Ecto neural progenitor cell (in vitro differentiated cells): ENCODE measurements at places on chromosomes 4 and X.

DNA sequence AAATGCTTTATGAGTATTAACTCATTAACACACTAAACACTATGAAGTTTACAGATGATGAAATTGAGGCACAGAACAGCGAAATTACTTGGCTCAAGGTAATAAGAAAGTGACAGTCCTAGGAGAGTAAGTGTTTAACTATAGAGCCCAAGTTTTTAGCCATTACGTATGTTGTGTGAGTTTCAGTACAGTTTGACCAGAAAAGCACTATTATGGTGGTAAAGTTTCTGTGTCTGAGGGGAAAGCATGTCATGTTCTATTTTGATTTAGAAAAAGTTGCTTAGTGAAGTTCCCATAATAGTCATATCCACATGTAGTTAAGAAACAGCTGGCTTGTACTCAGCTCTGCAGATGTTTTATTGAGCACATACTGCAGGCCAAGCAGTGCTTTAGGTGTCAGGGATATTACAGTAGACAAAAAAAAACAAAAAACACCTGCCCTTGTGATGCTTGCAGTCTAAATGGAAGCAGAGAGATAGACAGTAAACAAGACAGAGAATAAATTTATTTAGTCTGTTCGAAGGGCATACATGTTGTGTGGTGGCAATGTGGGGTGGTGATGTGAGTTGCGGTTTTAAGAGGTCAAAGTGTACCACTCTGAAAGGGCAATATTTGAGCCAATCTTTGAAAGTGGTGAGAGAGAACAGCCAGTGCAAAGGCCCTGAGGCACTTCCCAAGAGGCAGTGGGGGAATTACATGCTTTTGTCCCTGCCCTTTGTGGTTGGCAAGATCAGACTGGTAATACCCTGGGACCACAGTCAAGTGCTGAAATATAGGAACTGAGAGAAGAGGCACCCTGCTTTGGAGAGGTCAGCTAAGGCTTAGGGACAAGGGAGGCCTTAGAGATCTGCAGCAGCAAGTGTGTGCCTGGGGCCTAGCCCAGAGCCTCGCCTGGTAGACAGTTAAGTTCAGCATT lies 6.2 kb downstream of the TMEM131L start:
- DNase-seq: no peak

- peak; percentile 85 for DNase-seq
Observed at GRCh38 chr4:5888222-5889001, 4.5 kb downstream of the CRMP1 start.

DNA sequence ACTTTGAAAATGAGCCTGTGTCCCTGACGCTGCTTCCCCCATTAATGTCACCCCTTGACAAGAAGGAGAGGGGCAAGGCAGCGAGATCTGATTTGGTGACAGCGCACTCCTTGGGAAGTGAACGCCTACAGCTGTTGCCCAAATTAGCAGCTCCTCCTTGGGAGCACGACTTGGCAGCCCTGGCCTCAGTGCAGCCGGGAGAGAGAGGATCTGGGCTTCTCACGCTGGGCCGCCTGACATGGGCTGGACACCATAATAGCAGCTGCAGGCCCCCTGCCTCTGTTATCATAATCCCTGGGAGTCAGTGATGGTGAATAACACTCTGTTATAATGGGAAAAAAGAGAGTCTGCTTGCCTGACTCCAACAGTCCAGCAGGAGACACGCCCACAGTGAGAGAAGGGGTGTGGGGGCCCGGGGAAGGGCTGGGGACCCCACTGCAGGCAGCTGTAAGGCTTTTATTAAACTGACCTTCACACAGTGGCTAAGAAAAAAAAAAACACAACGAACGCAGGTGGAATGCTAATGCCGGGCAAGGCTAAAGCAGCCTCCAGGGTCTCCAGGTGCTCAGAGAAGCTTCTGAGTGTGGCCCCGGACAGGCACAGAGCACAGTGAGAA lies 73.3 kb downstream of the PSAPL1 start:
- no peak for DNase-seq

GRCh38 chr4:7539659-7540058 lies 104.9 kb upstream of the PSAPL1 start:
- no peak for DNase-seq

GRCh38 chr4:185311113-185311888 lies 84.4 kb downstream of the LRP2BP start:
- DNase-seq: no peak

DNA sequence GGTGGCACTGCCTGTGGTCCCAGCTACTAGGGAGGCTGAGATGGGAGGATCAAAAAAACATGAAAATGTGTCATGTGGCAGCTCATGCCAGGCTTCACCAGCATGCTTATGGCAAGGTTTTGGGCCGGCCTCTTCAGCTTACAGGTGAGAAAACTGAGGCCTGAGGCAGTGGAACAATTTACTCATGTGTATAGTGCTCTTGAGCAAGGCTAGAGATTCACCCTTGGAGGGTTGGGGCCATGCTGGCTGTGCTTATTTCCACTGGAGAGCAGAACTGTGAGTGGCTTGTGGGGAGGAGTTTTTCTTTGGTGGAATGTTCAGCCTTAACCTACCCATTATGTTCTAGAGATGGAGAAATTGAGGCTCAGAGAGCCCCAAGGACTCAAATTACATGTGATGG lies 31.8 kb downstream of the NSD2 start:
- no peak for DNase-seq
